ENCODE measurements at places on chromosomes 4 and X.

DNA sequence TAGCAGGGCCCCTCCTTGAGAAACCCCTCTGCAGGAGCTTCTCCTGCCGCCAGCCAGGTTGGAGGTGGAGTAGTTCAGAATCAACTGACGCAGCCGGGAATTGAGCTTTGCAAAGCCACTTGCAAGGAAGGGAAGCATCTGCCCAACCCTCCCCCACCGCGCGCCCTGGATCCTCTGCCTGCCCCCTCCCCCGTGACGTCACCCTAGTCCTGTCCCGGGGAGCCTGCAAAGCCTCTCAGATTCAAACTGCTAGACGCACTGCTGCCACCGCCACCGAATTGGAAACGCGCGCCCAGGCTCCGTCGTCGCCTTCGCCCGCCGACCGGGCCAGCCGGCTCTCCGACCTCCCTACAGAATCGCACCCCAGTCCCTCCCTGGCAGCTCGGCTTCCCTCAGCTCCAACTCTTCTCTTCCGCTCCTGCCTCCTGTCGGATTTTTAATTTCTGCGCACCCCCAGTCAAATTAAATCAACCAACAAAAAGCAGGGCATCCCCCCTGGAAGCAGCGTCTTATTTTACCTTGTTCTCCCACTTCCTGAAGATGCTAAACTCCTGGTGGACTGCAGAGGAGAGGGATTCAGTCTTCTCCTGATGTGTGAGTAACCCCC is 3.8 kb downstream of the SLITRK2 start:
- no peak for DNase-seq

- no peak for DNase-seq
Observed at GRCh38 chr4:85603437-85604336, 128.7 kb downstream of the ARHGAP24 start.

- DNase-seq = no peak
Observed at GRCh38 chr4:79980448-79980847, 92.6 kb downstream of the ANTXR2 start.

DNA sequence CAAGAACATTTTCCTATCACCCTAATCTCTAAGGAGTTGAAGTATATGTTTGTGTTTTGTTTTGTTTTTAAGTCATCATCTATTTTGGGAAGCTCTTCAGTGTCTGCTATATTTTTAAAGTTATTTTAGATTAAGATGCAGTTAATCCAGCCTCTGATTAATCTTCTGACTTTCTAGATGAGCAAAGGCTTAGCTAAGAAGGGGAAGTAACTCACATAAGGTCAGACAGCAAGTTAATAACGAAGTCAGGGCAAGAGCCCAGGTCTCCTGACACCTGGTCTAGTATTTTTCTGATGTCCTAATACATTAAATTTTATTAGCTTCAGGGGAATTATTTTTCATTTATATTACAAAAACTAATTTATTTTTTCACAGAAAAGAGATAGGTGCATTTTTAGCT is 168.5 kb downstream of the SOWAHB start:
- DNase-seq = no peak

DNA sequence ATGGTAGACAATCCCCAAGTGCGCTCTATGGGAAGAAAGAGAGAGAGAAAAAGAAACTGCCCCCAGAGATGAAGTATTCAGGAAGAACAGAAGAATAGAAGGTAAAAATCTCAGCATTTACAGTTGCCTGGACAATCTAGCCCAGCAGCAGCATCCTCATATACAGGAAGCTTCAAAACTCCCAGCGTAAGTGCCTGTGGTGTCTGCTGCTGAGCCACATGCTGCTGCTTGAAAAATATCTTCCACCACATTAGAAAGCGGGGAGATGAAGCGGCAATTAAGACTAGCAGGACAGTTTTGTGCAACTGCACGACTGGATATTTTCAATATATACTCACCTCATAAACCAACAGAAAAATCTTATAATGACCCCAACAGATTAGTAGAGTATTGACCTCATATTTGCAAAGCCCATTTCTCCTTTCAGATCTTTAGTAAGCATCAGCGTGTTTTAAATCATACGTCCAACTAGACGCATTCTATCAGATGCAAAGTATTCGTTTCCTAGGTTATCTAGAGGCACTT is 972.0 kb upstream of the TENM3 start:
- no peak for DNase-seq

GRCh38 chr4:92198711-92199110 is 105.1 kb upstream of the GRID2 start:
- DNase-seq = no peak

DNA sequence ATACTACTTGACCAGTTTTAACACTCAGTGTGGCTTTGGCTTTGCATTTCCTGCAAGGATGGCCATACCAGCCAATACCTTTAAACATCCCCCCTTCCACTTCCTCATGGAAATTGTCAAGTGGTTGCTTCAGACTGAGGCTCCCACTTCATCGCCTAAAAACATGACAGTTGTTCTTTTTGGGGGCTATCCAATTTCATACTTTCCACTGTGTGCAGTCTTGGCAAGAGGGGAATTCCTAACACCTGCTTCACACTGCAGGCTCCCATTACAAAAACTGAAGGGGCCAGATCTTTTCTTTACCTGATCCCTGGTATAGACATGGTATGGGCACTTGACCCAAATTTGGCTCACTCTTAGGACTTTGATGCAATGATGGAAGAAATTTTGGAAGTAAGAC is 28.5 kb upstream of the TSR2 start:
- DNase-seq = no peak

- no peak for DNase-seq
Observed at GRCh38 chr4:148633720-148634119, 191.5 kb upstream of the NR3C2 start.

GRCh38 chrX:29867971-29868370 is 347.4 kb upstream of the MAGEB2 start:
- no peak for DNase-seq

DNA sequence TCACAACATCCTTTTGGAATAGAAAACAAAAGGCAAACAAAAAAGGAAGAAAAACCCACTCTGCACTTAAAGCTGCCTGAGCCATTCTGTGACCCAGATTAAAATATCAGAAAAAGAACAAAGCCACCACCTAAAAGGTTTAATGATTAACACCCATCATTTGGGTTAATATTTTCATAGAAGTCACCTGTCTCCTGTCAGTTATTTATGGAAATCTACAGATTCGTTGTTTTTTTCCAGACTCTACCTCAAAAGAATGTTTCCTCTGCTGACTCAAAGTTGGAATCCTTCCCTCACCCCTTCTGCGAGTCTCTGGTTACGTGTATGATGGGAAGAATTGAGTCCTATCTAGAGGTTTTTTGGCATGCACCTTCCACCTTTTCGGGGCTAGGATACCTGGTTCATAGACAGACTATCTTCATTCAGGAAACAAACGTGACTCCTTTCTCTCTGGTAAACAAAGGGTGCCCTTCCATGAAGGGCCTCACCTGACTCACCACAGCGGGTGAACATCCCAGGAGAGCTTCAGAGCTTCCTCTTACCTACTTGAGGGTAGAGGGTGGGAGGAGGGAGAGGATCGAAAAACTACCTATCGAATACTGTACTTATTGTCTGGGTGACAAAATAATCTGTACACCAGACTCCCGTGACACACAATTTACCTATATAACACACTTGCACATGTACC is 19.6 kb upstream of the CA5B start:
- DNase-seq = no peak

- no peak for DNase-seq
Observed at GRCh38 chr4:71222661-71223060, 116.2 kb upstream of the SLC4A4 start.

DNA sequence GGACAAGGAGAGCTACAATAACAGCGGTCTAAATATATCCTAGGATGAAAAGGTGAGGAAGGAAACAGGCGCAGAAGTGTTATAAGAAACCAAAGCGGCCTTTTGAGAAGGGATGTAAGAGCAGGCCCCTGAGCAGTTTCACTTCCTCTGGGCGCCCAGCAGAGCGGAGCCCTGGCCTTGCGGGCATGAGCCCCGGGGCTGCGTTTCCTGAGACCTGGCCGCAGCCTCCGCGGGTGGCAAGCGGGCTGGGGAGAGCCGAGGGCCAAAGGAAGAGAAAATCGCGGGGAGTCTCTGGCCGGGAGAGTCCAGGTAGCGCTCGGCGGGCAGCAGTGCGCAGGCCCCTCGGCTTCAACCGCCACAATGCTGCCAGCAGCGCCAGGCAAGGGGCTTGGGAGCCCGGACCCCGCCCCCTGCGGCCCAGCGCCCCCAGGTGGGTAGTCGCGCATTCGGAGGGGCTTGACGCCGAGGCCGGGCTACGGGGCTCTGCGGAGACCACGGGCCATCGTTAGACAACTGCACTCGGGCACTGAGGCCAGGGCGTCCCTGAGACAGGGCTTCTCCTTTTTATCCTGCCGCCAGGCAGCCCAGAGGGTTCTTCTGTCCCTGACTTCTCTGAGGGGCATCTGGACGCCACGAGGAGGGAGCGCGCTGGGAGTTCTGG is at the start of gene BANK1:
Gene BANK1 (plus strand): TSS at position 210 of the 661 bp plus-strand sequence. CDS start 151 bp downstream, at position 361.
- peak; percentile 29 for DNase-seq

DNA sequence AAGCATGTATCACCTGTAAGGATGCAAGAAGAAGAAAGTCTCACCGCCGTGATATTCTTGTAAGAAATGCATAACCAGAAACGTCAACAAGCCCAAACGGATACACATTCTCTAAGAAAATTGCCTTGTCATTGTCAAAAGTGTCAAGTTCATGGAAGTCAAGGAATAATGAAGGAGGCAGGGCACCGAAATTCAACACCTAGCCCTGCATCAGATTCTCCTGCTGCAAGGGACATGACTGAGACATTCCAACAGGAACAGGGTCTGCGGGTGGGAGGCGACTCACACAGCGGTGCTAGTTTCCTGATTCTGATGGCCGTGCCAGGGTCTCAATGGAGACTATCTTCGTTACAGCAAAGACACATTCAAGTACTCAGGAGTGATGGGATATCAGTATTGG is 26.7 kb downstream of the IRF2 start:
- DNase-seq = no peak
